Activated CD4-positive, alpha-beta T cell treated with anti-CD3 and anti-CD28 coated beads for 36 hours (primary cell): ENCODE measurements at places on chromosomes 2 and 18. TPM values are rescaled to one million over a fixed set of nuclear protein-coding genes. Genes with fewer than 3 reads are reported as not detected.
A peak's percentile ranks its signal among the peaks of the same experiment; 100 is the strongest.

GRCh38 chr2:202815548-202816360 lies 55.8 kb downstream of the ICA1L start:
- DNase-seq, result no peak
- H3K27me3 ChIP-seq, result no peaks in the 10 kb centered on the region
- H3K4me1 ChIP-seq, result no peaks in the 10 kb centered on the region
- no peak overlapping the region for H3K27ac ChIP-seq

DNA sequence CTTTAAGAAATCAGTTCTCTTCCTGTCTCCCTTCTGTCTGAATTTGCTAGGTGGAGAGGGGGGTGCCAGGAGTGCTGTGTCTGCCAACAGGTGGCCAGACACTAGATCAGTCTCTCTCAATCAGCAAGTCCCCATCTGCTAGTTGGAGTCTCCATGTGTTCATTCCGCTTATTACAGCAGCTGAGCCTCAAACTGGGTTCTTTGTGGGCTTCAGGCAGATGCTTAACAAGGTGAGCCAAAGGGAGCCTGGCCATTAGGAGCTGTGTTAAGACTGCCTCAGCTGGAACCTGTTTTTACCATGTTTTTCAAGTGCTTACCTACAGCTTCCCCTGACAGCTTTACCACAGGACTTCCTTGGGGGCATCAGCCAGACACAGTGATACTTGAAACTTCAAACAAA lies 401.9 kb downstream of the LRP1B start:
- no peaks in the 10 kb centered on the region for H3K4me1 ChIP-seq
- no peak for DNase-seq
- no peaks in the 10 kb centered on the region for H3K36me3 ChIP-seq
- no peaks in the 10 kb centered on the region for H3K27me3 ChIP-seq
- H3K4me3 ChIP-seq, result no peak overlapping the region
- no peak overlapping the region for H3K27ac ChIP-seq

GRCh38 chr18:45838302-45839070 lies 13.0 kb downstream of the SIGLEC15 start:
- peak; percentile 29 for DNase-seq
- peaks cover 10% of the 10 kb centered on the region for H3K4me1 ChIP-seq
- H3K36me3 ChIP-seq, result no peaks in the 10 kb centered on the region
- H3K27ac ChIP-seq, result no peak overlapping the region

- no peaks in the 10 kb centered on the region for H3K27me3 ChIP-seq
- H3K36me3 ChIP-seq, result peaks cover 22% of the 10 kb centered on the region
- DNase-seq, result no peak
- no peak overlapping the region for H3K4me3 ChIP-seq
- H3K4me1 ChIP-seq, result peaks cover 52% of the 10 kb centered on the region
Measured at GRCh38 chr18:3015204-3015592, 2.3 kb upstream of the LPIN2 start.

DNA sequence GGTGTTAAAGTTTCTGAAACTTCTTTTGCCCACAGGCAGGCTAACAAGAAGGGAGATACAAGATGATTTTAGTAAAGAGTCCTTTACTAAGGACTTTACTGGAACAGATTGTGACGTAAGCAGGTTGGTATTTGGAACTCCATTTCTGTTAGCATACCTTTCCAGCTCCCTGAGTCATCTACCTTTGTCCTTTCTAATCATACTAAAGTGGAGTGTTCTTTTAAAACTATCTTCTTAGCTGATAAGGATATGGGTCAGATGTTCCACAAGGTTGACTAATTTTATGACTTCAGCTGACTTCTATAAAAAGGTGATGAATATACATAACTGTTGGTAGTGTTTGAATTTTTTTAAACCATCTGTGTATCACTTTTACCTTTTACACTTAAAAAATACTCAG lies 21.1 kb downstream of the UGP2 start:
- no peak overlapping the region for H3K4me3 ChIP-seq
- H3K27ac ChIP-seq, result peak overlapping the region; percentile 83
- peaks cover 42% of the 10 kb centered on the region for H3K4me1 ChIP-seq
- no peak for DNase-seq
- no peaks in the 10 kb centered on the region for H3K27me3 ChIP-seq

- peaks cover 10% of the 10 kb centered on the region for H3K4me1 ChIP-seq
- H3K36me3 ChIP-seq, result no peaks in the 10 kb centered on the region
- H3K27ac ChIP-seq, result no peak overlapping the region
- no peaks in the 10 kb centered on the region for H3K27me3 ChIP-seq
- no peak for DNase-seq
Measured at GRCh38 chr2:86700690-86701089, 19.4 kb upstream of the RMND5A start.

DNA sequence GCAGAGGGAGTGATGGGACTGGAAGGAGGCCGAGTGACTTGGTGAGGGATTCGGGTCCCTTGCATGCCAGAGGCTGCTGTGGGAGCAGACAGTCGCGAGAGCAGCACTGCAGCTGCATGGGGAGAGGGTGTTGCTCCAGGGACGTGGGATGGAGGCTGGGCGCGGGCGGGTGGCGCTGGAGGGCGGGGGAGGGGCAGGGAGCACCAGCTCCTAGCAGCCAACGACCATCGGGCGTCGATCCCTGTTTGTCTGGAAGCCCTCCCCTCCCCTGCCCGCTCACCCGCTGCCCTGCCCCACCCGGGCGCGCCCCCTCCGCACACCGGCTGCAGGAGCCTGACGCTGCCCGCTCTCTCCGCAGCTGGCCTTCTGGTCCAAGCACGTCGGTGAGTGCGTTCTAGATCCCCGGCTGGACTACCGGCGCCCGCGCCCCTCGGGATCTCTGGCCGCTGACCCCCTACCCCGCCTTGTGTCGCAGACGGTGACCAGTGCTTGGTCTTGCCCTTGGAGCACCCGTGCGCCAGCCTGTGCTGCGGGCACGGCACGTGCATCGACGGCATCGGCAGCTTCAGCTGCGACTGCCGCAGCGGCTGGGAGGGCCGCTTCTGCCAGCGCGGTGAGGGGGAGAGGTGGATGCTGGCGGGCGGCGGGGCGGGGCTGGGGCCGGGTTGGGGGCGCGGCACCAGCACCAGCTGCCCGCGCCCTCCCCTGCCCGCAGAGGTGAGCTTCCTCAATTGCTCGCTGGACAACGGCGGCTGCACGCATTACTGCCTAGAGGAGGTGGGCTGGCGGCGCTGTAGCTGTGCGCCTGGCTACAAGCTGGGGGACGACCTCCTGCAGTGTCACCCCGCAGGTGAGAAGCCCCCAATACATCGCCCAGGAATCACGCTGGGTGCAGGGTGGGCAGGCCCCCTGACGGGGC lies 4.6 kb downstream of the PROC start:
- peaks cover 5% of the 10 kb centered on the region for H3K4me1 ChIP-seq
- peak; percentile 38 for DNase-seq
- H3K27ac ChIP-seq, result no peak overlapping the region

- no peaks in the 10 kb centered on the region for H3K36me3 ChIP-seq
- DNase-seq, result no peak
- no peak overlapping the region for H3K27ac ChIP-seq
- H3K4me1 ChIP-seq, result no peaks in the 10 kb centered on the region
- no peak overlapping the region for H3K4me3 ChIP-seq
- no peaks in the 10 kb centered on the region for H3K27me3 ChIP-seq
Measured at GRCh38 chr2:72965770-72966450, 48.6 kb downstream of the EMX1 start.

DNA sequence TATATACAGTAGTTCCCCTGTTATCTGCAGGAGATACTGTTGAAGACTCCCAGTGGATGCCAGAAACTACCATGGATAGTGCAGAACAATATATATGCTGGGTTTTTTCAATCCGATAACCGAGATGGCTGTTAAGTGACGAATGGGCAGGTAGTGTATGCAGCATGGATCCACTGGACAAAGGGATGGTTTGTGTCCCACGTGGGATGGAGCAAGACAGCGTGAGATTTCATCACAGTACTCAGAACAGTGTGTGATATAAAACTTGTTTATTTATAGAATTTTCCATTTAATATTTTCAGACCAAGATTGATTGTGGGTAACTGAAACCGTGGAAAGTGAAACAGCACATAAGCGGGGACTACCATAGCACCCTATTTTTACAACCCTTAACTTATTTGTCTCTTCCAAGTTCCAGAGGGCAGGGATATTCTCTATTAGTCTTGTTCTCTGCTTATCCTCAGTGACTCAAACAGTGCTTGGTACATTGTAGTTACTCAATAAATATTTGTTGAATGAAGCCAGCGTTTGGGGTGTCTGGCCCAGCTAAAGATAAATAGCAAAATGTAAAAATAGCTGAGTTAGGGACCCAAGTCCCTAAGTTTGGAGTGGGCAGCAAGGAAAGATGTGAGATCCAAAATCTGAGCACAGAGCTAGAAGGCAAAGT lies 50.0 kb downstream of the RHBDD1 start:
- H3K27ac ChIP-seq, result no peak overlapping the region
- DNase-seq, result no peak
- no peak overlapping the region for H3K4me3 ChIP-seq
- H3K36me3 ChIP-seq, result peaks cover 45% of the 10 kb centered on the region
- H3K27me3 ChIP-seq, result no peaks in the 10 kb centered on the region

- H3K36me3 ChIP-seq, result no peaks in the 10 kb centered on the region
- no peak overlapping the region for H3K4me3 ChIP-seq
- no peaks in the 10 kb centered on the region for H3K27me3 ChIP-seq
- no peak for DNase-seq
Measured at GRCh38 chr18:75173738-75174137, 35.2 kb downstream of the PTGR3 start.

DNA sequence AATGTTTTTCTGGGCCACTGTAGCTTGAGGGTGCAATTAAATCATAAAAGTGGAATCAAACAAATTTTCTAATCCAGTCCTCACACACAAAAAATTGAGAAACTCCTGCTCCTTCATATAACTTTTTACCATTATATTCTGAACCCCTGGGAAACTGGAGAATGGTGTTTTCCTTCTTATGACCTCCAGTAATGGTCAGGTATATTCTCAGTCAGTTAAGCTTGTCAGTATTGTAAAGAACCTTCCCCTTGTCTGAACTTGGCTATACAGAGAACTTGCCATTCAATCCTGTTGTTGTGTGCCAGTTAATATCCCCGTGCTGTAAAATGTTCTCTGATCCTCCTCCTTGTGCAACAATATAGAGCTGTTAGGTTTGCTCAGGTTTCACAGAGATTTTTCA lies 39.5 kb downstream of the ZNF804A start:
- no peak overlapping the region for H3K4me3 ChIP-seq
- no peaks in the 10 kb centered on the region for H3K4me1 ChIP-seq
- no peaks in the 10 kb centered on the region for H3K27me3 ChIP-seq
- no peaks in the 10 kb centered on the region for H3K36me3 ChIP-seq
- no peak overlapping the region for H3K27ac ChIP-seq

- H3K27me3 ChIP-seq, result peaks cover 4% of the 10 kb centered on the region
- no peak for DNase-seq
- H3K4me1 ChIP-seq, result no peaks in the 10 kb centered on the region
- no peaks in the 10 kb centered on the region for H3K36me3 ChIP-seq
- H3K4me3 ChIP-seq, result no peak overlapping the region
Measured at GRCh38 chr2:3129867-3130266, 247.8 kb downstream of the EIPR1 start.

GRCh38 chr2:55779459-55780421 lies 86.1 kb upstream of the PNPT1 start:
- H3K4me1 ChIP-seq, result no peaks in the 10 kb centered on the region
- no peaks in the 10 kb centered on the region for H3K36me3 ChIP-seq
- H3K27ac ChIP-seq, result no peak overlapping the region
- H3K27me3 ChIP-seq, result peaks cover 7% of the 10 kb centered on the region
- H3K4me3 ChIP-seq, result no peak overlapping the region

- no peaks in the 10 kb centered on the region for H3K27me3 ChIP-seq
- H3K27ac ChIP-seq, result no peak overlapping the region
- no peak for DNase-seq
- H3K4me3 ChIP-seq, result no peak overlapping the region
Measured at GRCh38 chr2:50582164-50582563, 449.8 kb downstream of the NRXN1 start.

DNA sequence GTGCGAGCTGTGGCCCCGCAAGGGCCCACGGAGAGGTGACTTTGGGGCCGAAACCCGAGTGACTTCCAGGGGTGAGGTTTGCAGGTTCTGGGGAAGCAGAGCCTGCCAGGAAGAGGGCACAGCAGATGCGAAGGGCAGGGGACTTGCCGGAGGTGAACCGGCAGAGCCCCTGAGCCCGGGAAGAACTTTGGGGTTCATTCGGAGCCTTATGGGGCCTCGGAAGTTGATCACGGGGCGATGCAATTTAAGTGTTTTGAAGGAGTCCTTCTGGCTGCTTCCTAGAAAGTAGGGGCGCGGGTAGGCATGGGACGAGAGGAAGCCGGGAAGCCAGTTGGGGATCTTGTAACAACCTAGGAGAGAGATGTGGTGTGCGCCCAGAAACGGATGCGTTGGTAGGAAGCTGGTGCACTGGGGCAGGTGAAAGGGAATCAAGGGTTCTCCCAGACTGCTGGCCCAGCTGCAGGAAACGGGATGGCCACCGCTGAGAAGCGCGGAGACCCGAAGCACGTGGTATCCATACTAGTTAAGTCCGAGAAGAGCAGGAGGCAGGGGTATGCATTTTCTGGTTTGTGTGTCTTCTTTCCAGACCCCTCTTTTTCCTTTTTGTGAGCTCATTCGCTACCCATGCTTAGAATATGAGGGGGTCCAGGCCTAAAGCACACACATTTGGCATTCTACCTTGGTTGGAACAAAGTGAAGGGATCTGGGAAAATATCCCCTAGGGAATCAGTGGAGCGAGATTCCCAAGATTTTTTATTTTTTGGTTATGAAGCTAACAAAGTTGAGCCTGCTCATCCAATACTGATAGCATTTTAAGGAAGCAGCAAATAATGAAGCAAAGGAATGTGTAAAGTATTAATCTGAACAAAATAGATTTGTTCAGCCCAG lies 758 bp downstream of the SCLY start:
- peaks cover 8% of the 10 kb centered on the region for H3K27me3 ChIP-seq
- H3K4me1 ChIP-seq, result peaks cover 56% of the 10 kb centered on the region
- peak overlapping the region; percentile 96 for H3K27ac ChIP-seq
- H3K4me3 ChIP-seq, result peak overlapping the region; percentile 80
- peaks cover 49% of the 10 kb centered on the region for H3K36me3 ChIP-seq

GRCh38 chr2:102304711-102305611 lies 6.4 kb upstream of the IL1RL1 start:
- peaks cover 44% of the 10 kb centered on the region for H3K4me1 ChIP-seq
- peaks cover 11% of the 10 kb centered on the region for H3K27me3 ChIP-seq
- peak overlapping the region; percentile 21 for H3K4me3 ChIP-seq
- H3K27ac ChIP-seq, result peak overlapping the region; percentile 91
- DNase-seq, result peak; percentile 65

- no peak for DNase-seq
- no peaks in the 10 kb centered on the region for H3K36me3 ChIP-seq
- H3K27ac ChIP-seq, result no peak overlapping the region
- H3K4me1 ChIP-seq, result peaks cover 64% of the 10 kb centered on the region
Measured at GRCh38 chr2:9707611-9708160, 76.9 kb upstream of the YWHAQ start.

The AOX1 gene
- total RNA-seq, result 0.65 TPM

The RNMT gene
- 61.2 TPM for total RNA-seq

The SERPINB7 gene
- total RNA-seq, result not detected

The MAP3K19 gene
- not detected for total RNA-seq

The CYBRD1 gene
- 0.74 TPM for total RNA-seq

The SPP2 gene
- total RNA-seq, result not detected

The DUSP2 gene
- total RNA-seq, result 407 TPM

The AGAP1 gene
- total RNA-seq, result 2.2 TPM

The FABP1 gene
- not detected for total RNA-seq

The SFTPB gene
- not detected for total RNA-seq

The KRTCAP3 gene
- 4.7 TPM for total RNA-seq
